NCI-H1694 (cell line): ENCODE measurements at places on chromosomes 7 and 10.

GRCh38 chr7:73880755-73881328 is 19.9 kb downstream of the TMEM270 start:
- DNase-seq, result no peak

DNA sequence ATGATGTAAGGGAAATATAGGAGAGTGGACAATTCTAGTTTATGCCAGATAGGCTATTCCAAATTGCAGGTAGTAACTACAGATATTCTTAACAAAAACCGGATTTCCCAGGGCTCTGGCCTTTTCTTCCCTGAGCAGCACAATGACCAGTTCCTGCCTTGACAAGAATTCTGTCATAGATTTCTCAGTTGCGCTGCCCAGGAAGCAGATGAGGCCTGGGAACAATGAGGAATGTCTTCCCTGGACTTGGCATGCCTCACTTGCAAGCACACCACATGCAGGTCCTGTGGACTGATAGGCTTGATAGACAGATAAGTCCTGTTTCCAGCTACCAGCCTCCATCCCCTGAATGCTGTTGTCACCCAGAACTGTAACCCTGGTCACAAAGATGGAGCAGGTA is 174.5 kb upstream of the PRSS58 start:
- no peak for DNase-seq

GRCh38 chr7:54969208-54969967 is 49.4 kb upstream of the EGFR start:
- DNase-seq, result no peak

- DNase-seq, result no peak
Observed at GRCh38 chr7:2794836-2795636, 49.1 kb downstream of the GNA12 start.

DNA sequence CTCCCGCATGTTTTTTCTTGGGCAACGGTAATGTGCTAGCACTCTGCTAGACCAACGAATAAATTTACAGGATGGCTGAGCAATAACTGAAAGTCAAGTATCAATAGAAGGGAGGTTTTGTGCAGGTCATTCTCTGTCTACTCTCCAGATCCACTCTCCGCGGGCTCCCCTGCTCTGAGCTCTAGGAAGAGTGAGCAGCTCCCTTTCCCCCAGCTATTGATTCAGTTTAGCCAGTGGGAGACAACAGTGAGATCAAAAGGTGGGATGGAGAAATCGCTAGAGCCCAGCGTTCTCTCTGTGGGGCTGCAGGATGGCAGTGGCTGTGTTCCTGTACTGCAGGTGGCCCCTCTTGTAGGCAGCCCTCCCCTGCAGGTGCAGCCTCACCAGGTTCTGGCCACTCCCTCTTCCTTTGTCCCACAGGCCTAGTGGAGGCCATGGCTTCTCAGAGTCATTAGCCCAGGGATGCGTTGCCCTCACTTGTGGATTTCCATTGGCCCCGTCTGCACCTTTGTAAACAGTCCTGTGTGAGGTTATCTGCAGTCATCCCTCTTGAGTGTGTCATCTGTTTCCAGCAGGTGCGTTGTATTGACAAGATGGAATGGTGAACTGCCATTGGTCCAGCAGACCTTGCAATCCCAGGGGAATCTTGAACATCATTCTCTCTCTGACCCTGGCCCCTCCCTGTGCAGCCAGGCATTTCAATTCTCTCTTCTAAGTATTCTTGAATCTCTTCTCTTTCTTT is 11.1 kb downstream of the MSRB2 start:
- DNase-seq, result no peak

- DNase-seq, result no peak
Observed at GRCh38 chr10:72008096-72008981, 44.1 kb downstream of the CHST3 start.

DNA sequence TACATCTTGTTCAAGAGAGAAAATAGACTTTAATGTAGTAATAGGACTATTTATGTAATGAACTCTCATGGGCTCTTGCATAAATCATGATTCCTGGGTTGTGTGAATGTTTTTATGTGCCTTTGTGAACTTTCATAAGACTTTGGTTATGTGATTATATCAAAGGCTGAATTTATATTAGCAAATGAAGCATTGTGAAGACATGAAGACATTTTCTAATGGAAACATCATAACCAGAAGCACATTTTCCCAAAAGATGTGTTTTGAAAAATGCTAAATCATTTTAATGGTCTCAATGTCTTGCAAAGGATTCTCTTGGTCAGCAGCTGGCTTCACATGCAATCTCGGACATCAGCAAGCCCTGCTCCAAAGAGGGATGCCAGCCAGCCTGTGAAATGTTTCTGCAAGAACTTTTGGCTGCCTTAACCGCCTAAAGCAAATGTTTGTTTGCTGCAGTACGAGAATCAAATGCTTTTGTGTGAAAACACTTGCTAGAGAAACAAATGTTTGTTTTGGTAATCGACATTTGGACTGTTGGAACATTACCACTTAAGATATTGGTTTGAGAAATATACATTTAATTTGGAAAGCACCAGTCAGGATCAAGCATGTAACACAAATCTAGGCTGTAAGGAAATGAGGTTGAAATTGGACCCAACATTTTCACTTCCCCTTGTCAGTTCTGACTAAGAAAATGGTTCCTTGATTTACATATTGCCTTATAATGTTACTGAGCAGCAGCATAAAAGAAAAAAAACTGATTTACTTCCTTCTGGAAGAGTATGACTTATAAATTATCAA is 102.1 kb downstream of the RTKN2 start:
- no peak for DNase-seq
